ENCODE measurements at places on chromosomes 6 and 20.

DNA sequence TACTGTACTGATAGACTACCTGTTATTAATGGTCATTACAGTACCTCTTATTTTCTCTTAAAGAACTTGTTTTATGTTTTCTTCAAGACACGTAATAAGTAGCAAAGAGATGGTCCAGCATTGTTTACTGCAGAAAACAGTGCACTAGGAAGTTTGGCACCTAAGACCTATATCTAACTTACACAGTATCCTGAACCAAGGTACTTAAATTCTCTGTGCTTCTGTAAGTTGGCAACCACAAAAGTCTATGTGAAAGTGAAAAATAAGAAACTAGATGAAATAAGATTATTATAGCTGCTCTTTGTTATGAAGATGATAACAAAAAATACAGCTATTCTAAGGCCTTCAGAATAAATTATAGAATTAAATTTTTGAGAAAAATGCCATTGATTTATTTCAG lies 411.7 kb upstream of the SOX4 start:
- no peak for DNase-seq

DNA sequence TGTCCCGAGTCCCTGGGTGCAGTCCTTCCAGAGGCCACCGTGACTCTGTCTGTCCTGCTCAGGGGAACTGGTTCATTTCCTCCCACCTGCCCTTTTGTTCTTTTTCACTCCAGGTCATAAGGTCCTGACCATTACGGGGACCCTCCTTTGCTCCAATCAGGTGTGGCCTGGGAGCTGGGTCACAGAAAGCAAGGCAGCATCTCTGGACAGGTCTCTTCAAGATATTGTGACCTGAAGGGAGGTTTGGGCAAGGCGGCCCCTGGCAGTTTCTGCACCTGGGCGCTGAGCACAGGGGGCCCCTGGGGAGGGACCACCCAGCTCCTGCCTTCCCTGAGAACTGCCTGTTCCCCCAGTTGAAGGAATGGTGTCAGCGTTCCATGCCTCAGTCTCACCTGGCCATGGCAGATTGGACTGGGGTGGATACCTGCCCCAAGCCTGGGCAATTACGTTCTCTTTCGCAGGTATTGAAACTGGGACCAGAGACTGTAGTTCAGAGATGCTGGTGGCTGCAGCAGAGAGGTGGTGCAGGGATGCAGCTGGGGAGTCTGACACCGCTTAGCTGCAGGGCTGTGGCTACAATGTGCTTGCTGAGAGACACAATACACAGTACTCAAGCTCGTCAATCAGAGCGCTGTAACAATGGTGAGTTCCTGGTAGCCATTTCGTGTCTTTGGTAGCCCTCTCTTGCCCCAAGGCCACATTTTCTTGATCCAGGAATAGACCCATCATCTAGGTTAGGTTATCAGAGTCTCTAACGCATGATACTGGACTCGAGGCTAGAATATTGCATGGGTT lies 15.6 kb upstream of the NELFCD start:
- DNase-seq, result no peak

- no peak for DNase-seq
These were observed 12.9 kb downstream of the TSPYL1 start for GRCh38 chr6:116266803-116267202.

GRCh38 chr20:23536328-23536974 lies 31.8 kb downstream of the CST9L start:
- DNase-seq, result no peak

DNA sequence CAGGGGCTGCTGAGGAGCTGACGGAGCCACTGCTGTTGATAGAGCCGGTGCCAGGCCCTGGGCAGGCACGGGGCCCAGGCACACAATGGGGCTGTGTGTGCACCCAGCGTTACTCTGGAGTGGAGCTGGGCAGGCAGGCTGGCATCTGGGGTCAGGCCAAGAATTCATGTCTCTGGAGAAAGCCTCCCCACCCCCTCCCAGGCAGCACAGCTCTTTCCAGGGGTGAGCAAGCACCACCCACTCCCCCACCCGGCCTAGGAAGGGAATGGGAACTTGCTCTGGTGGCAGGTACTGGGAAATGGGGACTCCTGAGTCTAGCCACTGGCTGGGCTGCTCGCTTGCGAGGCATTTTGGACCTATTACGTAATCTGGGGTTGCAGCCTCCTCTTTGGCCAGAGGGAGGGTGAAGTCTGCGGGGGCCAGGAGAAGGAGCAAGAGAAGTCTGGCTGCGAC lies 22.7 kb downstream of the TFEB start:
- DNase-seq, result peak; percentile 92

GRCh38 chr20:39036011-39036410 lies 73.9 kb downstream of the DHX35 start:
- no peak for DNase-seq

- DNase-seq, result no peak
These were observed 699.0 kb upstream of the CITED2 start for GRCh38 chr6:140073456-140073855.

Measured in amygdala (tissue), 56 donors.